ENCODE measurements at places on chromosomes 2 and 18.

GRCh38 chr2:153819501-153819900, 52.2 kb upstream of the GALNT13 start:
- no peak for DNase-seq

DNA sequence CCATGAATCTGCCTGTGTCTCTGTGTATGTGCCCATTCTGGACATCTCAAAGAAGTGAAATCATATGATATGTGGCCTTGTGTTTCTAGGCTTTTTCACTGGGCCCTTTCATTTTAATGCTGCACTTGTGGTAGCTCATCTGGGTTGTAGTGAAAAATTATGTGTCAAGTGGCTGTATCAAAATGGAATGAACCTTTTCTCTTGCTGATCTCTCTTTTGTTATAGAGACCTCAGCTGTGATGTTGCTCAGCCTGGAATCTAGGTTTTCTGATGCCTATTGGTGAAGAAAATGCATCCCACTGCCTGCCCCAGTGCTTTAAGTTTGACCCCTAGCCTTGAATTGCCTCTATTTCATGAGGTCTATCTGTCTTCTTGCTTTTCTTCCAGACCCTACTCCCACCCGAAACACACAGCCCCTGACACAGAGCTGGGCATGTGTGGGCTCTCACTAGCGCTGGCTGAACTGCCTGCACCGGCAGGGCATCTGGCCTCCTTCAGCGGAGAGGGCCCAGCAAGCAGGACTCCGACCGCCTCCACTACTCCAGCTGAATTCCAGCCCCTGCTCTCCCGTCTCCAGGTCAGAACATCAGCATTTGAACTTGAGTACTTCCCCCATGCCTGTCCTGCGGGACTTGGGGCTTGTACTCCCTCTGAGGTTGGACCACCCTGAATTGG, 175.8 kb upstream of the MSH6 start:
- no peak for DNase-seq

DNA sequence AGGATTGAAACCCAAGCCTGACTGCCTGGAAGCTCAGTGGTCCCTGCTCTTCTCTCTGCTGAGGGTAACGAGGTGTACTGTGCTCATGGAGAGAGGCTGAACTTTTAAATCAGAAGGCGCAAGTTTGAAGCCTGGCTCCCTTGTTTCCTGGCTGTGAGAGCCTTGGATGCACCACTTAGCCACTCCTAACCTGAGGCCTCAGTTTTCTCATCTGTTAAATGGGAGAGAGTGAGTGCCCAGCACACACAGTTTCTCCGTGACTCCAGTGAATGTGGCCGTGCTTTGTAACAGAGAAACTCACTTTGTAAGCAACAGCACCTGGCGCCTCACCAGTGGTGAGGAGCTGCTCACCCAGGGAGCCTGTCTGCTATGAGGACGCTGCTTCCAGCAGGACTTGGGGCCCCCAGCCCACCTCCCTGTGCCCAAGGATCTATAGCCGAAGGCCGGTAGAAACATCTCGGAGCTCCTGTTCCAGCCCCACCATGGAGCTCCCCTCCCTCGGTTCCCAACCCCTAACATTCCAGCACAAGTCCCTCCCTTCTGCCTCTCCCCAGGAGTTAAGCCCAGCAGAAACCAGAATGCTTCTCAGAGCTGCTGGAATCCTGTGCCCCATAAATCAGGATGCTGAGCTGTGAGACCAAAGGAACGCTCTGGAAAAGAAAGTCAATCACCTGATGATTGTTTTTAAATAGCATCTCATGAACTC, 20.3 kb upstream of the KCNK3 start:
- no peak for DNase-seq

DNA sequence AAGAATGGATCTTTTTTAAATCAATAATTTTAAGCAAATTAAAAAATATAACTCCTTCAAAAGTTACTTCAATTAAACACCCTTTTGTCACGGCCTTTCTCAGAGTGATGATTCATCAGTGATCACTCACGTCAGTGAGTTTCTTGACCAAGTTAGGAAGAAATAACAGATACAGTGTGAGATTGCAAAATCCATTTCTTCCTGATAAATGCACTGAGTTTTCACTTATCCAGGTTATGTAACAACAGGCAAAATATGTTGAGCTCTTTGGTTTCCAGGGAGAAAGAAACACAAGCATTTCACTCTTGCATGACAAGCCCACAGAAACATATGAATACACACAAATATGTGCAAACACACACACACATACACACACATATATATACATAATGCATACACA, 195.9 kb upstream of the CYRIA start:
- DNase-seq: no peak

DNA sequence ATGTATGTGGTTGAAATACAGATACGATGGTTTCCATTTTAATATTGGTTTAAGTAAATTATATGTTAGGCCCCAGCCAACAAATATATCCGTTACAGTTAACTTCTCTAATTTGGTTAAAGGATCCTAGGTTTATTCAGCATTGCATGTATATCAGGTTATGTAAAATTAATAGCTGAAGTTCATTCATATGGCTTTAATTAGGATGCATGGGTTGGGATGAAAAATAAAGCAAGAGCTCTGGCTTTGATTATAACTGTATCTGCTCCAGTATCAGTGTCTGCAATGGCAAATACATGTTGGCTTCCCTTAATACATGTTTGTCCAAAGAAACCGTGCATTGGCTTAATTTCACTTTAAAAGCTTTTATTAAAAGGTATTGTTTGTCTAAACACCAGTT, 435.7 kb upstream of the SETBP1 start:
- no peak for DNase-seq

GRCh38 chr18:27599202-27599829, 414.2 kb upstream of the CHST9 start:
- DNase-seq: peak; percentile 45

DNA sequence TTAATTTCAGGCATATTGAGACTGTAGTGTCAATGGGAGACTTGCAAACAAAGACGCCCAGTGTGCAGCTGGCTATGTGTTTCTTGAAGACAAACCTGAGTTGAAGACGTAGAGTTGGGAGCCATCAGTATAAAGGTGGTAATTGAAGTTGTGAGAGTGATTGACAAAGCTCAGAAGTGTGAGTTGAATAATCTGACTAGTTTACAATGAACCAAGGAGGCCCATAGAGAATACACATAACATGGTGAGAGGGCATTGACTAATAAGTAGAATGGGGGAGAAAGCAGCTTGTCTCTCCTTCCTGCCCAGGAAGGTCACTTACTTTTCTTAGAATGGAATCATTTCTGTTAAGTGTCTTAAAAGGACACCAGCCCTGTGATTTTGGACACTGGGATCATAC, 14.1 kb downstream of the SP110 start:
- no peak for DNase-seq

GRCh38 chr2:190948671-190949070, 65.3 kb downstream of the STAT1 start:
- DNase-seq: no peak

- DNase-seq: no peak
Observed at GRCh38 chr2:168528016-168528415, 71.9 kb downstream of the CERS6 start.

- DNase-seq: no peak
Observed at GRCh38 chr2:45205985-45206384, 196.7 kb upstream of the SIX2 start.

DNA sequence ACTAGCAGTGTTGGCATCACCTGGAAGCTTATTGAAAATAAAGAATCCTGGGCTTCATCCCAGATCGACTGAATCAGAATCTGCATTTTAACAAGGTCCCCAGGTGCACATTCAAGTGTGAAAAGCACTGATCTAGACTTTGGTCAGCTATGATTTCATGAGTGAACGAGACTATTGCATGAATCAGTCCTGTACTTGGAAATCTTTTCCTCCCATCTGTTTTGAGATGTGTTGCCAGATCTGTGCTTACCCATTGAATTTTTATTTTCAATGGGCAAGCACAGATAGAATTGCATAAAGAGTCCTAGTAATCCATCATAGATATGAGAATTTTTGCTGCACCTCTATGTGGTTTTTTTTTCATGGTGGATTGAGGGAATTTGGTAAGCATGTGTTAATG, 64.0 kb downstream of the PMS1 start:
- no peak for DNase-seq

GRCh38 chr2:20139407-20140172, 85.3 kb downstream of the SDC1 start:
- no peak for DNase-seq

- no peak for DNase-seq
Observed at GRCh38 chr18:26436176-26437051, 111.9 kb downstream of the KCTD1 start.

DNA sequence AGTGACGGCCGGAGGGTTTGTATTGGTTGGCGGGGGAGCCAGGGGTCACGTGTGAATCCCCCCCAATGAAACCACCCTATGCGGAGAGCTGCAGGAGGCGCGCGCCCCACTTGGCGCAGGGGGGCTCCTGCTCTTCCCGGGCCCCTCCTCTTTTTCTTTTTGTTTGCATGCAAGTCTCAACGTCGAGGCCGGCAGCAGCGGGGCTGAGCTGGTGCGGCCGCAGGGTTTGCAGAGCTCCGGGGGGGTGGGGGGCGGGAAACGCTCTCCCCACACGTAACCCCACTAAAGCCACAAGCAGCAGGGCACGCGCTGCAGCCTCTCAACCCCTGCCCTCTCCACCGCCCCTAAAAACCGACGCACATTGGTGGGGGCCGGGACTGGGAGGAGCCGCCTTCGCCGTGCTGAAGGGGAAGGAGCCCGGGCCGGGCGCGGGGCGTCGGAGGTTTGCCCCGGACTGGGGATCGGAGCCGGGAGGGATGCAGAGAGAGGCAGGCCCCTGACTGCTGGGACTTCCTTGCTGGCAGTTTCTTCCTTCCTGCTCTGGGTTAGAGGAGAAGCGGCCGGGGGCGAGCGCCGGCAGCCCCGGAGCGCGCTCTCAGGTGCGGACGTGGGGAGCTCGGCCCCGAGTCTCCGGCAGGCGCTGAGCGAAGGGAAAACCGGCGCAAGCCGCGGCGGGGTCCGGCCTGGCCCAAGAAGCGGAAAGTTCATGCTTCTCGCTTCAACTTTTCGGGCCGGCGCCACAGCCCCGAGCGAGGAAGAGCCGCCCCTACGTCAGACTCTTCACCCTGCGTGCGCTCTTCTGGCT, 864 bp downstream of the LBH start:
- peak; percentile 85 for DNase-seq

GRCh38 chr2:187912950-187913349, 358.7 kb upstream of the TFPI start:
- no peak for DNase-seq

DNA sequence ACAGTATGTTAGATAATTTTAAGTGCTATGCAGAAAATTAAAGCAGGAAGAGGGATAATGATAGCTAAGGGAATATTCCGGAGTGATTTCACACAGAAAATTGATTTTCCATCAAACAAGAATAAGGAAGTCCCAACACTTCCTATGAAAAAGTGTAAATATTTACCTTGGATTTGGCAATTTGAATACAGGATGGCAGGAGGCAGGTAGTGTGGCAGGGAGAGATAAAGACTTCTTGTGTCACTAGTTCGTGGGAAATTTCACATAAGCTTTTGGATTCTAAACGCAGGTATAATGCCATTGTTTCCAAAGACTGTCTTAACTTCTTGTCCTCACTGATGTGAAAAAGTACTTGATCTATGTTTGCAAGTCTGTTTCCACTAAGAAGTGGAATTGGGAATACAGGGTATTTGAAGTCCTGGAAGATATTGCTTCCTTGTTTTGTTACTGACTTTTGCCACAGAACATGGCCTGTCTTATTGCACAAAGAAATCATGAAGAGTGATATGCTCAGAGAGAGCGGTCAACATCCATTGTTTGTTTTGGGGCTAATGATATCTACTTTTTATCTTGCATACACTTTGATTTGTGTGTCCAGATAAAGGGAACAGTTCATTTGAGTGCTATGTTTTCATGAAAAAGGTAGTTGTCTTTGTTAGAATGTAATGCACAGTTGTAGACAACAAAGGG, 1216.1 kb upstream of the FAM98A start:
- DNase-seq: no peak

- DNase-seq: no peak
Observed at GRCh38 chr2:212536817-212537725, 1.5 kb downstream of the ERBB4 start.

GRCh38 chr18:48968412-48969215, 17.8 kb upstream of the SMAD7 start:
- DNase-seq: no peak

- DNase-seq: no peak
Observed at GRCh38 chr2:164275659-164276058, 345.6 kb downstream of the GRB14 start.

DNA sequence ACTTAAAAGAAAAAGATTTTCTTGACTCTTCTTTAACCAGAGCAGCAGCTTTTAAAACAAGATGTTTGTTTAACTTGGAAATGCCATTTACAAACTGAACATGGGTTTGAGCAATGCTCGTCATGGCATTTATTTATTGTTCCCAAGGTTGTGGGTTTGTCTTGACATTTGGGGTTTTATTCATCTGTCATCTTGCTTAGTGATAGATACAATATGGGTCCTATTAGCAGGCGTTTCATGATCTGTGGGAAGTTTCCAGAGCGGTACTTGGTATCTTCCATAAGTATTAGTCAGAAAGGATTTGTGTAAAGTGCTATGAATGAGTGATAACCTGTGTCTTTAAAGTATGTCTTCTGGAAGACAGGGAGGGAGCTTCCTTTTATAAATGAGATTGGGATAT, 29.9 kb upstream of the MGAT5 start:
- DNase-seq: no peak

- no peak for DNase-seq
Observed at GRCh38 chr2:114025030-114025429, 135.1 kb downstream of the ACTR3 start.

- DNase-seq: no peak
Observed at GRCh38 chr2:187078297-187078696, 229.3 kb upstream of the ZSWIM2 start.

DNA sequence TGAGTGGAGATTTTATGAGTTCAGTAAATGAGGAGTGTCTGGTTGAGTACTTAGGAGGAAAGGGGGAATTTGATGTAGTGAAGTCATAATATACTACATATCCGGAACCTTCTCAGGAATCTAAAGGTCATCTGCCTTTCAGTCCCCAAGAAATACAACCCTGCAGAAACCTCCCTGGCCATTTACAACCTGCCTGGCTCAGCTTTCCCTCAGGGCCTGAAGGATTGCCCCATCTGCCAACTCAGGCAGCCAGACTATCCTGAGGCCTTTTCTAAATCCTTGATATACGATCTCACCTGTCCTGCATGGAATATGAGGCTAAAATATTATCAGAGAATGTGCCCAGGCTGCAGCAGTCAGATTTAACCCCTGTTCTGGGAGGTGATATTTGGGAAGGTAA, 165.4 kb upstream of the SPOPL start:
- DNase-seq: no peak

DNA sequence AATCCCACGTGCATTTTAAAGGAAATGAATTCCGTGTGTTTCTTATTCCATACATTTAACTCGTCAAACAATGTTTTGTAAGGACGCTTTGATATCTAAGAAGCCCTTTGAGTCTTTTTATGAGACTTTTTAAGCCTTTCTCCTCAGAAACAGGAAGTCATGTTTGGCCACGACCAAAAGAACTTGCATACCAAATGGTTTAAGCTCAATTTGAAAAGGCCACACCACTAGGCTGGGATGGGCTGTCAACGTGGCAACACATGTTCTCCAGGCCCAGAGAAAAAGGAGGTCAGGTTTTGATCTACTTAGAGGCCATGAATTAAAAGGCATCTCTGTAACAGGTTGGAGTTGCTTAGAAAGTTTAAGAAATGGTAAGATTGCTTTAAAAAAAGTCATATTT, 441.8 kb downstream of the CMPK2 start:
- no peak for DNase-seq

- DNase-seq: no peak
Observed at GRCh38 chr2:163269374-163270021, 430.9 kb upstream of the KCNH7 start.

Data from GM20000 (cell line).